ENCODE measurements at places on chromosomes 5 and 9.

GRCh38 chr5:62431735-62432620, 19.4 kb downstream of the IPO11 start:
- no peak for DNase-seq

DNA sequence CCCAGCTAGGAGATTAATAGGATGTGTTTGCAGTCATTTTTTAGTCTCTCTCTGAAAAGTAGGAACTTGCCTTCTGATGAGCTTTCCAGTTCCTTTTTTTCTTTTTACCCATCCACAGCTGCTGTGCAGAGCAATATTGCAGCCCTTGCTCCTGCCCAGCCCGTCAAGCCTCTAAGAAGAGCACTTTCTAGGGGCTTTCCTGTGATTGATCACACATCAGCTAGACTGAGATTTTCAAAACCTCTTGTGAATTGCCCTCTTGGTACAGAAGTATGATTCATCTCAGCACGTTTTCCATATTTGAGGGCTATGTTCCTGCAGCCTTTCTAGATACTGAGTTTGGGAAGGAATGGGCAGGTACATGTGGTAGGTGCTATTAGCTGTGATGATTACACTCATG, 93.9 kb downstream of the GALNT10 start:
- DNase-seq: no peak

GRCh38 chr5:180138976-180139730, 67.6 kb upstream of the RNF130 start:
- DNase-seq: no peak

DNA sequence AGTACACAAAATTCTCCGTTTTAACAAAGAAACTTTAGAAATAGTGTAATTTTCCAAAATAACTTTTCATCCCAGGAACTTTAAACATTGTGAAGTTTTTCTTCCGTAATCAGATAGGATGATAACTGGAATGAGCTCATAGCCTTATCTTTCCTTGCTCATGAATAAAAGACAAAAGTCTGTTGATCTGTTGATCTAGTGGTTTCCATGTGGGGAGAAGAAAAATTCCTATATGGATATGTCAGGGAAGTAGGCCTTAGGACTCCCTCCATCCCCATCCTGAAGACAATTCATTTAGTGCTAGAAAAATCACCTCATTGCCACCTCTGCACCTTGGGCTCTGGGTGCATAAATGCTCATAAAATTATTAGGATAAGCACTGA, 266.6 kb downstream of the SMARCA2 start:
- DNase-seq: no peak

DNA sequence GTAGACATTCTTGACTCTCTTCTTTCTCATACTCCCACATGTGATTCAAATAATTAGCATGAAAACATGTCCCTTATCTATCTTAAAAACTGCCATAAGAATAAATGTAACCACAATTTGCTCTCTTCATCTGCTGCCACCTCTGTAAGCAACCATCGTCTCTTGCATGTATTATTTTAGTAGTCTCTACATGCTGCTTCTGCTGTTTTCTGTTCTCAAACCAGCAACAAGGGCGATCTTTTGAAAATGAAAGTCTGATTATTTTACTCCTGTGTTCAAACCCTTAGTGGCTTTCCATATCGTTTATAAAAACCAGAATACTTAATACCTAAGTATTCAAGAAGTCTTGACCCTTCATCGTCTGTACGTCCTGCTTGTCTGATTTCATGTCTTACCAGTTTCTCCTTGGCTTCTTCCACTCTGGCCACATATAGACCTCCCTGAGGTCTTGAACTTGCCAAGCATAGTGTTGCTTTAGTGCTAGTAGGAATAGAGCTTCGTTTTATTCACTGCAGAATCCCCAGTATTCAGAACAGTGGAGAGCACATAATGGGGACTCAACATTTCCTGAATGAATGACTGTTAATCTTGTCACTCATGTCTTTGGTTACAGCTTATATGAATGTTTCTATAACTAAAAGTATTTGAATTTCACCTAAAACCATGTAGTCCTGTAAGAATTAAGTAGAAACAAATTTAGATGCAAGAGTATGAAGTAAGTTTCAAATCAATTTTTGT, 10.6 kb downstream of the CDC42SE2 start:
- no peak for DNase-seq

DNA sequence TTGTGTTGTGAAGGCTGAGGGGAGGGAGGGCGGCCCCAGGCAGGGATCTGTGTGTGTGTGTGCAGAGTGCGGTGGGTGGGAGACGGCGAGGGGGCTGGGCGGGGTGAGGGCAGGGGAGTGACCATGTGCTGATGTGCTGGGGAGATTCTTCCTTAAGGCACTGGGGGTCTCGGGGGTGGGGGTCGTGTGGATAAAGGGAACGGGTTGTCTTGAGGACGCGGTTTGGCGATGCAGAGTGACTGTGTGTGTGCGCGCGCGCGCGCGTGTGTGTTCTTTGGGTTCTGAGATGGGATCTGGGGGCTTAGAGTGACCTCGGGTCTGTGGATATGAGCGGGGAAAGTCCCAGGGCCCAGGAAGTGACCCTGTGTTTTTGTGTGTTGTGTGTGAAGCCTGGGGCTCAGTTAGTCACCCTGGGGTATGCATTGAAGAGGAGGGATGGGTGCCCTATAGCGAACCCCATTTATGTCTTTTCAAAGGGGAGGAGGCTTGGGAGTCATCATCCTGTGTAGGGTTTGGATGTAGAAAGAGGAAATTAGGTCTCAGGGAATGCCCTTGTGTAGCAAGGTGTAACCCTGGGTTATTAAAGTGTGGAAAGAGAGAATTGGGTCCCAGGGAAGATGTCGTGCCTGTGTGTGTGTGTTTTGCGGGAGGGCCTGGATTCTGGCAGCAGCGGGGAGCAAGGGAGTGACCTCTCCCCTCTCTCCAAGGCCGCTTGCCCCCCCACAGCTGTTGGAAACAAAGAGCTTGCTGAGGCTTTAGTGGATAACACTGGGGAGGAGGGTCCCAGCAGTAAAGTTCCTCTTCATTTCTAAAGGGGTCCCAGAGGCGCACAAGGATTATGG, 1.4 kb downstream of the TMEFF1 start:
- peak; percentile 42 for DNase-seq

GRCh38 chr5:96300976-96301375, 132.1 kb downstream of the PCSK1 start:
- no peak for DNase-seq

GRCh38 chr5:160348080-160348479, 22.3 kb downstream of the C1QTNF2 start:
- DNase-seq: no peak
